ENCODE measurements at places on chromosomes 16 and 17.
A peak's percentile ranks its signal among the peaks of the same experiment; 100 is the strongest.

DNA sequence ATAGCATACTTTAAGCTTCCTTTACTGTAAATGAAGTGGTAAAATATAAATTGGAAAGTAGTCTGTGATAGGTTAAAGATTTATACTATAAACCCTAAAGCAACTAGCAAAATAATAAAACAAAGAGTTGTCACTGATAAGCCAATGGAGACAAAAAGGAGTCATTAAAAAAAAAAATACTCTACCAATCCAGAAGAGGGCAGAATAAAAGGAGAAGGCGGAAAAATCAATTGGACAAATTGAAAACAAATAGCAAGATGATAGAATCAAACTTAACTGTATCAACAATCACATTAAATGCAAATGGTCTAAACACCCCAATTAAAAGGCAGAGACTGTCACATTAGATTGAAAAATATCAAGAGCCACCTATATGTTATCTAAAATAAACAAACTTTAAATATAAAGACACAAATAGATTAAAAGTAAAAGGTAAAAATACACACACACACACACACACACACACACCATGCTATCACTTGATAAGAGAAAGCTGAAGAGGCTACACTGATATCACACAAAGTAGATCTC, 71.8 kb downstream of the CACNG1 start:
- DNase-seq: no peak

DNA sequence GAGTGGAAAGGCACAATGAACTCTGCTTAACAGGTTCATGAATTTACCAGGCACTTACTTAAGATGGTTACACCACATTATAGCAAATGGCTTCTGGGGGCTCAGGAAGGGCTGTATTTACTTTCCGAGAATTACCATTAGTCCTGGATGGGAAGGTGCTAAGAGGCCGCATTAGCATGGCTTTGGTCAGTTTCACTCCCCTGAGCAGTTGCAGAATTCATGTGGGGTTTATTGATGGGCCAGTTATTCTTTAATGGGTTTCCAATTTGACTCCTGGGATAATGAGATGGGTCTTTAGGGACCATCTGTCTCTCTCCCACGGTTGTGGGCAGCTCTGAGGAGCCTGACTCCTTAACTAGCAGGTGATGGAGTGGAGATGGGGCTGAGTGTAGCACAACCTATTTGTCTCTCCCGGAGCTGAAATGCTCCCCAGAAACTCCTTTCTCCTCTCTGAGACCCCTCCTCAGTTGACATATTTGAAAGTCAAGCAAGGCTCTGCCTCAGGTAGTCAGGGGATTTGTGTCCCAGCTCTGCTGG, 652.5 kb downstream of the HS3ST4 start:
- no peak for DNase-seq

- DNase-seq: no peak
Observed at GRCh38 chr16:57890752-57891111, 80.2 kb downstream of the CNGB1 start.

DNA sequence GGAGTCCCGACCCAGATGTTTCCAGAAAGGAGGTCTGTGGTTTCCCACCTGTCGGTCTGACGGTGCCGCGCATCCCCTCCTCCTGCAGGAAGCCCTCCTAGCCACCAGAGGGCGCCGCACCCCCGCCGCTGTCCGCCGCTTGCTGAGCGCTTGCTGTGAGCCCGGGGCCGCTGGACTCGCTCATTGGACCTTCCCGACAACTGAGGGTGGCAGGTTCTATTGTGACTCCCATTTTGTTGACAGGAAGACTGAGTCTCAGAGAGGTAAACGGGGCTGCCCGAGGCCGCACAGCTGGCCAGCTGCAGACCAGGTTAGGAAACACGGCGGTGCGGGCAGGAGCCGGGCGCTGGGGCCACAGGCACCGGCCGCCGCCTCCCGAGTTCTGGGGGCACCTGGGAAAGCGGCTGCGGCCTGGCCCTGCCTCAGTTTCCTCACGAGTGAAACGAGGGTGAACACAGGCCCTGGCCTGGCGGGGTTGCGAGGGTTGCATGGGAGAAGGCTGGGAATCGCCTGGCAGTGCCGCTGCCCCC, 191.1 kb upstream of the CIBAR2 start:
- DNase-seq: peak; percentile 63

DNA sequence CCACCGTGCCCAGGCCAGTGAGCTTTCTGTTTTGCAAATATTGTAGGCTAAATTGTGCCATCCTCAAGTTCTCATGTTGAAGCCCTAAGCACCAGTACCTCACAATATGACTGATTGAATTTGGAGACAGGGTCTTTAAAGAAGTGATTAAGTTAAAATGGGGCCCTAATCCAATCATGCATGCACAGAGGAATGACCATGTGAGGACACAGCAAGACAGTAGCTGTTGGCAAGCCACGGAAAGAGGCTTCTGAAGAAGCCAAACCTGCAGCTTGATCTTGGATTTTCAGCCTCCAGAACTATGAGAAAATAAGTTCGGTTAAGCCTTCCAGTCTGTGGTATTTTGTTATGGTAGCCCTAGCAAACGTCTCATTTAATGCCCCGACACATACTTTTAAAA, 24.9 kb downstream of the TOM1L2 start:
- no peak for DNase-seq

- DNase-seq: no peak
Observed at GRCh38 chr16:24853830-24854229, 8.1 kb downstream of the SLC5A11 start.

- no peak for DNase-seq
Observed at GRCh38 chr16:30567991-30568638, 3.4 kb downstream of the ZNF688 start.

GRCh38 chr17:19705201-19705600, 11.2 kb downstream of the SLC47A2 start:
- DNase-seq: no peak
